GM23338 (cell line): ENCODE measurements at places on chromosomes 16 and 17. TPM values are rescaled to one million over a fixed set of nuclear protein-coding genes. Genes with fewer than 3 reads are reported as not detected.

PPL gene
- total RNA-seq, result 26.1 and 31.7 TPM in 2 replicates

SNAI3 gene
- 19.2 and 19.4 TPM in 2 replicates for total RNA-seq

CCR7 gene
- total RNA-seq, result 0.59 TPM in 1 of 2 replicates, not detected in the other

PGAP6 gene
- total RNA-seq, result 98.7 and 112 TPM in 2 replicates

TP53TG3 gene
- total RNA-seq, result not detected in 2 replicates

HSD17B1 gene
- total RNA-seq, result 0.97 and 1.7 TPM in 2 replicates

DNA sequence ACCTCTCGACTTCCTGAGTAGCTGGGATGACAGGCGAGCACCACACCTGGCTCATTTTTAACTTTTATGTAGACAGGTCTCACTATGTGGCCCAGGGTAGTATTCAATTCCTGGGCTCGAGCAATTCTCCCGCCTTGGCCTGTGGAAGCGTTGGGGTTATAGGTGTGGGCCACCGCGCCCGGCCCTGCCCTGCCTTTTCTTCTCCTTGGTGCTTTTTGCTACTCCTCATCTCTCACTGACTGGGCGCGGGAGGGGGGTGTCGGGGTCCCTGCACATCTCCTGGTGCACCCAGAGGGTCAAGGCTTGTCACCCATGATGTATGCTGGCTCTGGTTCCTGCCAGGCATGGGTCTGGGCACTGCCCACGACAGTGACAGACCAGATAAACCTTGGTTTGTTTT, 2.9 kb downstream of the MCRIP2 start:
- no peak for DNase-seq

DNA sequence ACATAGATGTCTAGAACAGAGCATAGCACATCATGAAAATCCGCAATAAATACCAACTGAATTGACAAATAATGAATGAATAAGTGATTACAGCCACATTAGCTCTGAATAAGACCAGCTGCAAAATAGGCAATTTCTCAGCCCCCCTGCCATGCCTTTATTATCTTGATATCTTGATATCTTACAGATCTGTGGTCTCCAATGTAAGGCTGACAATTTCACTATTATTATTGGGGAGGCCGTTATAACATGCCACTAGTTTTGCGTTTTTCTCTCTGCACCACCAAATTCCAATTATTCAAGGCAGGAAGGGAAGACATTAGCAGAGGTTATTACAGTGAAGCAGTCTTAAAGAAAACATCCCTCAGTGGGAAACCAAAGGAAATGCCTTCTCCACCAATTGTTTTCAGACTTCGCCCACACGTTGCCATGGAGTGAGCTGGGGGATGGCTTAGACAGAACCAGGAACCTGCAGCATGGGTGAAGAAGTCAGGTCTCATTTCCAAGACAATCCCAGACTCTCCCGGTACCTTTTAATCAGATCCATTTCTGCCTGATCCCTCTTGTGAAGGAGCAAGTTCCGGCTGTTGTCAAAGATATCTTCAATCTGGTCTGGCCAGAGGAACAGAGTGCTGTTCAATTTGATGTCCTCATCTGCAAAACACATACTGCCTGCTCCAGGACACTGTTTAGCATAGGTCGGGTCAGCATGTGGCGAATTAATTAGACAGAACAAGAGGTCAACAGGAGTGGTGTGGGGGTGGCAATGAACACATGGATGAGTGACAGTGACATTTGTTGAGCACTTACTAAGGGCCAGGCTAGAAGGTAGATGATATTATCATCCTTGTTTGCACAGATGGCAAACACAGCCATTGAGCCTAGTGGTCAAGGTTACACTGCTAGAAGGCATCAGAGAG, 46.4 kb downstream of the DNAH3 start:
- no peak for DNase-seq

DNA sequence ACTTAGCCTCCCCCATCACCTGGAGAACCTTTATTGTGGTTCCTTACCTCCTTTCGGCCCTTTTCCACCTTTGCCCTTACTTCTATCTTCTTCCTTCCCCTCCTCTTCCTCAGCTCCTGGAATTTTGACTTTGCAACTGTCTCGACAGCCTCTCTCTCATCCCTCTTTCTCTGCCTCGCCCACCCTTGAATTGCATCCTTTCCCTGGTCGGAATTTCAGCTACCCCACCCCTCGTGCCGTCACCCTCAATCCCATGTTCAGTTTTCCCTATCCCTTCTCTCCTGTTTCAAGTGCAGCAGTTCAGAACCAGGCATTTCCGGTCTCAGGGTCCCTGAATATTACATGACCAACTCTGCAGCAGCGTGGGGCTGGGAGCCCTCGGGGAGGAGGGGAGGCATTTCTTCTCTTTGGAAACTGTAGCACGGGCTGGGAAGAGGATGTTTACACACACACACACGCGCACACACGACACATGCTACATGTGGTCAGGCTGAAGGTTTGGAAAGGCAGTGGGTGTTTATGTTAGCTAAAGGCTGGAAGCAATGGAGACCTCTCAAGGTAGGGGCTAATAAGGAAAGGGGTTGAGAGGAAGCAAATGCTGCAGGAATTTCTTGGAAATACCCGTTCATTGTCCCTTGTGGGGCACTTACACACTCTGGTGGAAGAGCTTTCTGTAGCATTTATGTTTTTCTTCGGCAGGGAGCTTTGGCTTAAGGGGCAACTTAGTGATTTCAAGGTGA, 971 bp downstream of the MINK1 start:
- peak; percentile 43 for DNase-seq

DNA sequence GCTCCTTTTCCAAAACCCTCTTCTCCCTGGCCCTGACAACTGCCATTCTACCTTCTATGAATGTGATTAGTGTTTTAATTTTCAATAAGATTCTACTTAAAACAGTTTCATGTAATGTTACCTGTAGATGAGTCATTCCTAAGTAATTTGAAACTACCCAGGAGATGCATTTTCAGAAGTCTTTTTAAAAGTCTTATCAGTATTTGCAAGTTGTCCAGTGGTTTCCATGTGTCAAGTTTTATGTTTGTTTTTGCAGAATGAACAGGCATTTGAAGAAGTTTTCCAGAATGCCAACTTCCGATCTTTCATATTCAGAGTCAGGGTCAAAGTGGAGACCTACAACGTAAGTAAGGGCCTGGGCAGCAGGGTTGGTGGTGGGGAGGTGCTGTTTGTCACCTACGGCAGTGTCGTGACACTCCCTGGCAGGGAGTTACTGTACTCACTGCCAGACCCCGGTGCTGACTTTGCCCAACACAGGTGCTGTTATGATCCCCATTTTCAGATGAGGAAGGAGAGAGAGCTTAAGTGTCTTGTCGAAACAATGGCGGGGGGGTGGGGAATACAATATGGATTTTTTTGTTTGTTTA, 65.0 kb downstream of the RPA1 start:
- DNase-seq, result no peak

GRCh38 chr17:82107341-82107860, 9.4 kb upstream of the FASN start:
- peak; percentile 44 for DNase-seq
